ENCODE measurements at places on chromosomes 5 and 9. TPM values are rescaled to one million over a fixed set of nuclear protein-coding genes. Genes with fewer than 3 reads are reported as not detected.

Gene FAXDC2
- 7.1 TPM for polyA plus RNA-seq

Gene KIF2A
- 34.8 TPM for polyA plus RNA-seq

Gene FBXL17
- polyA plus RNA-seq, result 5.3 TPM

Gene FOXD4L3
- not detected for polyA plus RNA-seq

Gene PRRX2
- polyA plus RNA-seq, result not detected

Gene FAM200C
- 0.93 TPM for polyA plus RNA-seq

Gene PPWD1
- 18.3 TPM for polyA plus RNA-seq

Gene RASA1
- polyA plus RNA-seq, result 41.4 TPM

Gene PCDHGA2
- polyA plus RNA-seq, result 0.37 TPM

Gene TAF11L10
- polyA plus RNA-seq, result not detected

Gene NMUR2
- not detected for polyA plus RNA-seq

Gene AGXT2
- not detected for polyA plus RNA-seq

Gene ZNF618
- 4.6 TPM for polyA plus RNA-seq

Gene TCF7
- polyA plus RNA-seq, result 0.84 TPM

Gene TMEM252
- not detected for polyA plus RNA-seq

Gene MUSK
- polyA plus RNA-seq, result not detected

Gene TAS2R1
- polyA plus RNA-seq, result not detected

Gene FOXI1
- polyA plus RNA-seq, result not detected

Gene NDUFA8
- 90.9 TPM for polyA plus RNA-seq

Gene PHPT1
- 113 TPM for polyA plus RNA-seq

Gene TMEM215
- not detected for polyA plus RNA-seq

Gene LCN9
- not detected for polyA plus RNA-seq

Gene RNF180
- polyA plus RNA-seq, result 2.8 TPM

Gene ADAMTS6
- polyA plus RNA-seq, result 10.9 TPM

Gene FUT7
- polyA plus RNA-seq, result not detected

Gene KCNN2
- 0.09 TPM for polyA plus RNA-seq

Gene HAPLN1
- polyA plus RNA-seq, result not detected

Gene COL23A1
- 0.05 TPM for polyA plus RNA-seq

Gene HACD4
- 7.3 TPM for polyA plus RNA-seq

Gene PCDHA9
- 0.01 TPM for polyA plus RNA-seq

Gene PCDHGB2
- 0.12 TPM for polyA plus RNA-seq

All from keratinocyte (primary cell).